ENCODE measurements at places on chromosomes 7 and 10.
A peak's percentile ranks its signal among the peaks of the same experiment; 100 is the strongest.

DNA sequence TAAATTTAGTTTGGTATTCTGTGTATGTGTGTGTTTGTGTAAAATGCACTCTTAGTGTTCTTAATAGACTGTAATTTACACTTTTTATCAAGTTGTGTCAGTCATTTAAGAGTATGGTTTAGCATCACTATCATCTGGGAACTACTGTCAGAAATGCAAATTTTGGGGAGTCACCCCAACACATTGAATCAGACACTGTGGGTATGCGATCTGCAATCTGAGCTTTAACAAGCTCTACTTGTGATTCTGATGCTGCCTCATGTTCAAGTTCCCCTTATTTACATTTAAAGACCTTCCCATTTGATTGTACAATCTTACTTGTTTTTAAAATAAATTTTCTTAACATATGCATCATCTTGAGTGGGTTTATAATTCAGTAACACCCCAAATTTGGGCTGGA, 218.1 kb upstream of the FOXP2 start:
- no peak overlapping the region for H3K4me3 ChIP-seq
- no peaks in the 10 kb centered on the region for H3K36me3 ChIP-seq
- no peaks in the 10 kb centered on the region for H3K4me1 ChIP-seq
- no peaks in the 10 kb centered on the region for H3K27me3 ChIP-seq

DNA sequence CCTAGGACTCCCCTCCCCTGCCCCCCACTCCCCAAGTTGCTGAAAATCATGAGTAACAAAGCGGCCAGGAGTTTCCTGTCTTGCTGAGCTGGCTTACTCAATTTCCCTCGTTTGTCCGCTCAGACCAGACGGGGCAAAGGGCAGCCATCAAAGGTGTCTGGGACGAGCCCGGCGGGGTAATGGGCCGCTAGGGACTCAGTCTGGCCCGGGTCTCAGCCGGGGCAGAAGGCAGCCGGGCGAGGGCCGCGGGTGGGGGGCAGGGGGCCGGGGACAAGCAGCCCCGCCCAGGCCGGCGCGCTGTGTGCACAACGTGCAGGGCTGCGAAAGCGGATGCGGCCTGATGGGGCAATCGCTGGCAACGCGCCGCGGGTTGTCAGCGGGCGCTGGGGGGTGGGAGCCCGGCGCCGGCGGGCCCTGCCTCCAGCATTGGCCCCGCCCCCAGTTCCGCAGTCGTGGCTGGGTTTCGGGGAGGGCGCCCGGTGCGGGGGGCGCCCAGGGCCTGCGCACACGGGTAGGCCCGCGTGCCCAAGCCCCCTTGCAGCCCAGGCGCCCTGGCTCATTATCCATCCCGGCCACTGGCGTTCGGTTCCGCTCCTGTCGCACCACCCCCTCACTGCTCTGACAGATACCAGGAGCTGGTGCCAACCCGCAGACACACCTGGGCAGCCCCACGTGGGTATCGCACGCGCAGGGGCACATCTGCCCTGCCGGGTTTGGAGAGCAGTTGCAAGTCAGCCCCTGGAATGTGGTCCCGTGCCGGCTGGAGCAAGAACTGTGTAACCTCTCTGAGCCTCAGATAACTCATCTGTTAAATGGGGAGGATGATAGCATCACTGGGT, 35.1 kb downstream of the DNAJB12 start:
- peaks cover 90% of the 10 kb centered on the region for H3K4me1 ChIP-seq
- H3K36me3 ChIP-seq, result no peaks in the 10 kb centered on the region
- peak; percentile 86 for DNase-seq
- no peaks in the 10 kb centered on the region for H3K27me3 ChIP-seq
- peak overlapping the region; percentile 95 for H3K27ac ChIP-seq
- peak overlapping the region; percentile 50 for H3K4me3 ChIP-seq

DNA sequence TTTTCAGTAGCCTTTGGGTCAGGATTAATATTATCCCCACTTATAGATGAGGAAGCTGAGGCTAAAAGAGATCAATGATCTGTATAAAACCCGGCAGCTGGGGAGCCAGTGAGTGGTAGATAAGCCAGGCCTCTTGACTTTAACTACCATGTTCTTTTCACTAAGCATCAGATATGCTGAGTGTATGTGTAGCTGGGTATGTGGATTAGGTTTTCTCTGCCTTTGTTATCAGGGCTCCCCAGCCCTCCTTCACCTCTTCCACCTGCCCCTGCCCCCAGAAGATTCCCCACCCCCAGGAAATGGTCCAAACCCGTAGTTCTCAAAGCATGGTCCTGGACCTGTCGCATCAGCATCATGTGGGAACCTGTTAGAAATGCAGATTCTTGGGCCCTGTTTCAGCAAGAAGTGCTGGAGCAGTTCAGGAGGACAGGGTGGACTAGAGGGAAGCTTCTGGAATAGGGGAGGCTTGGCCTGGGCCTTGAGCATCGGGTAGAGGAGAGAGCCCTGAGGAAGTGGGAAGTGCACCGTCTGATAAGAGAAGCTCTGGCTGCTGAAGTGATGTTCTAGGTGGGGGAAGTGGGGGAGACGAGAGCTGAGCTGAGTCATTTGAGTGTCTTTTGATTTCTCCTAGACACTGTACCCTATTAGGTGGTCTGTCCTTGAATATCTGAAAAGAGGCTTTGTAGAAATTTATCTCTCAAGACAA, 101.3 kb downstream of the HIF1AN start:
- no peak for DNase-seq
- H3K27ac ChIP-seq, result no peak overlapping the region
- peaks cover 49% of the 10 kb centered on the region for H3K27me3 ChIP-seq
- no peaks in the 10 kb centered on the region for H3K36me3 ChIP-seq
- no peaks in the 10 kb centered on the region for H3K4me1 ChIP-seq

- no peak overlapping the region for H3K27ac ChIP-seq
- no peak for DNase-seq
- H3K4me3 ChIP-seq, result no peak overlapping the region
- H3K36me3 ChIP-seq, result no peaks in the 10 kb centered on the region
- no peaks in the 10 kb centered on the region for H3K4me1 ChIP-seq
Observed at GRCh38 chr10:45163315-45163975, 152.0 kb downstream of the OR13A1 start.

- H3K4me1 ChIP-seq, result peaks cover 26% of the 10 kb centered on the region
- H3K4me3 ChIP-seq, result no peak overlapping the region
- no peak overlapping the region for H3K27ac ChIP-seq
Observed at GRCh38 chr10:102770792-102771191, 27.0 kb downstream of the WBP1L start.

DNA sequence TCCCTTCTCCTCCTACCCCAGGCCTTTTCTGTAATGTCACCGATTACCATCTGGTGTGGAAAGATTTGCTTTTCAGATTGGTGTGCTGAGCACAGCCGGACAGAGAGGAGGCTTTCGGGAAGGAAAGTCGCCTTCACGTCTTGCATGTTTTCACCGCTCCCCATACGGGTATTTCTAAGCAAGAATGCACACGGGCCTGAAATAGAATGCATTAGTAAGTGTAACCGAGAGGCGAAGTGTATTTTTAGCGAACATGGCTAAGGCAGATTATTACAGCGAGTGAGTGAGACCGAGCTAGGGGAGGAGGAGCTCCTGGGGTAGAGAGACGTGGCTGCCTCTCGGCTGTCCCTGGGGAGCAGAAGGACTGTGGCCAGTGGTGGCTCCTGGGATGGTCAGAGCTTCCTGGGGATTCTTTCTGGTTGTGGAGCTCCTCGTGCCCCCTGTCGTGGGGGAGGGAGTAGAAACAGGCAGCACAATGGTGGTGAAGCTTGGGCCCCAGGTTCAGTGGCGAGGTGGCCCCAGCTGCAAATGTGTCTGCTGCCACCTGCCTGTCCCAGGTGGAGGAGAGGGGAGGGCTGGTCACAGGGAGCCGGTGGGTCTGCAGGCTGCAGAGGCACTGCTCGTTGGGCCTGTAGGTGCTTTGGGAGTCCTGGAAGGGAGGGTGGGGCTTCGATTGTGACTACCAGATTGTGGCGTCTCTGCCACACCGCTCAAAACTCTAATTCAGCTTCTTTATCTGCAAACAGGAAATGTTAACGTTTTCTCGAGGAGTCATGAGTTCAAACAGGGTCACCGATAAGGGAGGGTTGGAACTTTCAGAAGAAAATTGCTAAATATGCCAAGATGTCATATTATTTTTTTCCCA, 135.8 kb downstream of the CAMK1D start:
- H3K27ac ChIP-seq, result no peak overlapping the region
- H3K36me3 ChIP-seq, result no peaks in the 10 kb centered on the region
- no peak overlapping the region for H3K4me3 ChIP-seq
